ENCODE measurements at places on chromosomes 4 and X. TPM values are rescaled to one million over a fixed set of nuclear protein-coding genes. Genes with fewer than 3 reads are reported as not detected.

PDE6B gene
- 5.5 TPM for total RNA-seq

FAM149A gene
- 32.0 TPM for total RNA-seq

DNA sequence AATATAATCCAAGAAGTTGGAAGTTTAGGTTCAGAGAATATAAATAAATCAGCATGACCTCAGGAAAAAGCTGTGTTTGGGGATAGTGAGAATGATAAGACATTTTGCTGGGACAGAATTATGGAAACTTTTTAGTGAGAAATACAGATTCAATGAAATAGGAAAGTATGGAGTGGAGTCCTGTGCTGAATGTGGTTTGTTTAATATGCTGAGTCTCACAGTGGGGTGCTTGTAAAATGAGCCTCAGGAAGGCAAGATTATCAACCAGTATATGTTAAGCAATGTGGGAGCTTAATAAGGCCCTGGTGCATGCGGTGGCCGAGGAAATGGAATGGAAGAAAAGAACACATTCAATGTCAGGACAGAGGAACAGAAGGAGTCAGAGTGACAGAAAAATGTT is 1554.7 kb upstream of the TENM3 start:
- no peaks in the 10 kb centered on the region for H3K27me3 ChIP-seq
- no peak overlapping the region for H3K4me3 ChIP-seq

GRCh38 chrX:139647597-139647996 is 60.4 kb downstream of the MCF2 start:
- no peak overlapping the region for H3K27ac ChIP-seq
- H3K36me3 ChIP-seq = no peaks in the 10 kb centered on the region
- DNase-seq = no peak
- no peaks in the 10 kb centered on the region for H3K27me3 ChIP-seq

DOK7 gene
- total RNA-seq = 1.7 TPM

GRCh38 chr4:158008551-158009218 is 164.1 kb downstream of the GASK1B start:
- peak overlapping the region; percentile 65 for H3K27ac ChIP-seq
- H3K36me3 ChIP-seq = no peaks in the 10 kb centered on the region
- peaks cover 43% of the 10 kb centered on the region for H3K4me1 ChIP-seq
- no peaks in the 10 kb centered on the region for H3K27me3 ChIP-seq
- DNase-seq = no peak

DNA sequence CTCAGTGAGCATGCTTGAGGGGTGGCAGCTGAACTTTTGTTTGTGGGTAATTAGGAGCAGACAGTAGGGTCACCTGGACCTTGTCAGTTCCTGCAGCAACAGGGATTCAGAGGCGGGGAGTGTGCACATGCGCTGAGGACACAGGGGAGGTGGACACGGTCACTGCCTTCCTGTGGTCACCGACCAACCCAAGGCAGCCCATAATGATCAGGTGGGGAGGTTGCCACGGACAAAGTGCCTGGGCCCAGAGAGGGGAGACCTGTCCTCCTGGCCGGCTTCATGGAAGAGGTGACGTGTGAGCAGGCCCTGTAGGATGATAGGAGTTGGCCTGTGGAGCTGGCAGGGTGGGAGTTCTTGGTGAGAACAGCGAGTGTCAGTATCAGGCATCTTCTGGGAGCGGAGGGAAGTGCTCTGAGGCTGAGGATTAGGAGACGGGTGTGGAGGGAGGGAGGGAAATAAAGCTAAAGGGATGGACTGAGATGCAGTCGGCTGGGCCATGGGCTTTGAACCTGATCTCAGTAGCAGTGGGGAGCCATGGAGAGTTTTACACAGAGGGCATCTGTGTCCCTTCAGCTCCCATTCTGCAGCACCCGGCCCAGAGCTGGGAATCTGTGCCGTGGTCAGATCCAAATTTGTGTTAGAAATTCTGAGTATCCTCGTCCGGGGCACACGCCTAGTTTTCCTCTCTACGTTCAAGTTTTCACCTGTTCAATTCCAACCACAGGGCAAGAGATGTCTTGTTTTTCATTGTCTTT is 100.0 kb downstream of the PSAPL1 start:
- H3K27ac ChIP-seq = no peak overlapping the region
- H3K4me3 ChIP-seq = no peak overlapping the region
- peaks cover 4% of the 10 kb centered on the region for H3K4me1 ChIP-seq
- DNase-seq = no peak

GRCh38 chr4:150939530-150939929 is 75.6 kb downstream of the LRBA start:
- no peaks in the 10 kb centered on the region for H3K27me3 ChIP-seq
- no peak for DNase-seq
- H3K4me1 ChIP-seq = no peaks in the 10 kb centered on the region
- no peaks in the 10 kb centered on the region for H3K36me3 ChIP-seq
- no peak overlapping the region for H3K4me3 ChIP-seq
- no peak overlapping the region for H3K27ac ChIP-seq

- no peaks in the 10 kb centered on the region for H3K4me1 ChIP-seq
- no peaks in the 10 kb centered on the region for H3K27me3 ChIP-seq
- DNase-seq = no peak
Measured at GRCh38 chr4:19905024-19905423, 346.7 kb upstream of the SLIT2 start.

PAGE4 gene
- total RNA-seq = 2.1 TPM

DNA sequence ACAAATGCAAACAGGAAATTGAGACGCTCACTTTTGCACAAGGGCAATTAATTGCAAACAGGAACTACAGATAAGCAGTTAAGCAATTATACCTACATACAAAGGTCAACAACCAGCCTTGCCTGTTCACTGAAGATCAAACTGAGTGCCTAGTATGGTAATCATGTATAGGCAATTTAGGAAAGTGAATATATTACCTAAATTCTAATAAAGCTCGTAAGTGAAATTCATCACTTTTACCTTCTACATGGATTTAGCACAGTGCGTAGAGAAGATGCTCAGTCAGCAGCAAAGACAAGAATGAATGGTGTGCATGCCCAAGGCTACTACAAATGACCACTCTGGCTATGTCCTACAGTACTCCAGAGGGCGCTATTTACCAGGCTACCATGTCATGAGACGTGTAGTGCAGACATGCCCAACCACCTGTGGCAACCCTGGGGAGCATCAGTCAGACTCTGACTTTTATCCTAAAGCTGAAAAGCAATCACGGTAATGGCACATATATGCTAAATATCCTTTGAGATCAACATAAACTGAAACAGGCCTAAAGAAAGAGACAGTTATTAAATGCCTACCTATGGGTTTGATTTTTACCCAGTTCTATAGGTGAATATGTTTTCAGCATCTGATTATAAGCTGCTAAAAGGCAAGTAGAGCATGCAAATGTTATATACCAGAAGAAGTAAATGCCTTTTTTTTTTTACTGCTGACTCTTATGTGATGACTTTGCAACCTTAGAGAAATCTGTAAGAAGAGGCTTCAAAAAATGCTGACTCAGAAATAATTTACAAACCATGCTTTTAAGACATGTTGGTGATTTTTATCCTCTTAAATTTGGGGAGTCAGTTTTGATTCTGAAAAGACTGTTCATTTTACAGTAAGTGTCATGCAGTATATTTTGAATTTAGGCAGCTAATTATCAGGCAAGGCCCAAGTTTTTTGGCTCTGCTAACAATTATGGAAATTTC is 178.0 kb downstream of the PPP3CA start:
- no peaks in the 10 kb centered on the region for H3K27me3 ChIP-seq
- no peak overlapping the region for H3K27ac ChIP-seq
- H3K36me3 ChIP-seq = no peaks in the 10 kb centered on the region
- peaks cover 35% of the 10 kb centered on the region for H3K4me1 ChIP-seq
- no peak overlapping the region for H3K4me3 ChIP-seq

DNA sequence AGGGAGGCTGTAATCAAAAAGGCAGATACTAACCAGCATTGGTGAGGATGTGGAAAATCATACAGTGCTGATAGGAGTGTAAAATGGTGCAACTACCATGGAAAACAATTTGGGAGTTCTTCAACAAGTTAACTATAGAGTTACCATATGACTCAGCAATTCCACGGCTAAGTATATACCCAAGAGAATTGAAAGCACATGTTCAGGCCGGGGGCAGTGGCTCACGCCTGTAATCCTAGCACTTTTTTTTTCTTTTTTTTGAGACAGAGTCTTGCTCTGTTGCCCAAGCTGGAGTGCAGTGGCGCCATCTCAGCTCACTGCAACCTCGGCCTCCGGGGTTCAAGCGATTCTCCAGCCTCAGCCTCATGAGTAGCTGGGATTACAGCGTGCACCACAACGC is 15.0 kb upstream of the CD99L2 start:
- H3K4me3 ChIP-seq = no peak overlapping the region
- no peak for DNase-seq
- no peaks in the 10 kb centered on the region for H3K4me1 ChIP-seq
- no peaks in the 10 kb centered on the region for H3K27me3 ChIP-seq

- no peak for DNase-seq
- no peak overlapping the region for H3K4me3 ChIP-seq
- H3K27me3 ChIP-seq = no peaks in the 10 kb centered on the region
- H3K4me1 ChIP-seq = no peaks in the 10 kb centered on the region
Measured at GRCh38 chrX:57583477-57583876, 8.3 kb upstream of the ZXDB start.

GRCh38 chr4:1991087-1991486 is 17.7 kb downstream of the NELFA start:
- H3K4me3 ChIP-seq = no peak overlapping the region
- H3K4me1 ChIP-seq = peaks cover 10% of the 10 kb centered on the region
- no peak overlapping the region for H3K27ac ChIP-seq
- H3K36me3 ChIP-seq = peaks cover 57% of the 10 kb centered on the region
- no peak for DNase-seq

DNA sequence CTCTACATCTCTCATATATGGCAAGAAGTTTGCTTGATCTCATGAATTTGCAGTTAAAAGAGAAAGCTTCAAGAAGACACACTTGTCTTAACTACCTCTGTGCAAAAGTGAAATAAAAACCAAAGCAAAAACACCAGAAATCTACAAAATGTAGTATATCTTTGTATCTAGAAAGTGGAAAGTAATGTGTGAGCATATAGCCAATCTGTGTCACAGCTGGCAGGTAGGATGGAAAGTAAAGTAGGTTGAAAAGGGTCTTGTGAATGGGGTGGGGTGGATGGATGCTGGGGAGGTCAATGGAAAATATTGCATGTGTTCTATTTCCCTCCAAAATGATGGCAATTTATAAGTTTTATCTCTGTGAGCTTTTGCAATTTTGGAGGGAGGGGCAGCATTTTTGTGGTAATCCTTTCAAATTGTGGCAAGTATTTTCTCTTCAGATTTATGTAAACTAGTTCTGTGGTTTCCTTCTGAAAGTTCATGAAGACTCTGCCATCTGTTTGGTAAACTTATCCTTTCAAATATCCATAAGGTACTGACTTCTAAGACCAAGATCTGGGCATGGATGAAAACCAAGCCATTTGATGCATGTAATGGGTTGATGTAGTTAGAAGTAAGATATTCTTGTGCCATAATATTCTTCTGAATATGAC is 215.9 kb upstream of the GIMD1 start:
- no peaks in the 10 kb centered on the region for H3K4me1 ChIP-seq
- H3K4me3 ChIP-seq = no peak overlapping the region

GRIPAP1 gene
- 35.8 TPM for total RNA-seq

MAGIX gene
- total RNA-seq = 1.5 TPM

GIMD1 gene
- not detected for total RNA-seq
